ENCODE measurements at places on chromosomes 5 and 9.
A peak's percentile ranks its signal among the peaks of the same experiment; 100 is the strongest.

GRCh38 chr9:133538851-133539833, 4.6 kb downstream of the ADAMTSL2 start:
- DNase-seq = no peak

GRCh38 chr5:148558892-148559291, 95.4 kb downstream of the HTR4 start:
- no peak for DNase-seq

DNA sequence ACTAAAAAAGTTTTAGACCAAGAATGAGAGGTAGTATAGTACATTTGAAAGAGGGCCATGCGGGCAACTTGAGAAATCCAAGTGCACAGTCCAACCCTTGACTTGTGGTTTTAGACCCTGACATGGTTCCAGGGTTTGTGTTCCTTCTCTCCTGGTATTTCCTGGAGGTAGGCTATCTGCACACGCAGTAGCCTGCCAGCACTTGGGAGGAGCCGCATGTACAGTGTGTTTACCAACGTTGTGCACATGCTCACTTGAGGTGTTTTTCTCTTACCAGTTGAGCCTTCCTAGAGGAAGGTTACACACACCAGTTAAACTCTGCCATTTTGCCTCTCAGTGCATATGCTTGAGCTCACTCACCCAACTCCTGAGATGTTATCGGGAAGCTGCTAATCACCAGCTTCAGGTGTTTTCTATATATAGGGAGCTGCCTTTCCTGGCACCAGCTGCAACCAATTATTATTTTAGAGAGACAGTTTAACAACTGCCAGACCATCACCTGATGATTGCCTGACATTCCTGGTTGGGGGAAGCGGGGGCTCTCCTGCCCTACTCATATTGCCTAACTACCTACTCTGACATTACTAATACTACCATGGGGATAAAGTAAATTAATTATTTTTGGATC, 593.4 kb upstream of the TUSC1 start:
- no peak for DNase-seq

- DNase-seq = no peak
These were observed 48.9 kb upstream of the TTC23L start for GRCh38 chr5:34790069-34790468.

GRCh38 chr9:10032166-10032565, 580.6 kb downstream of the PTPRD start:
- DNase-seq = no peak

DNA sequence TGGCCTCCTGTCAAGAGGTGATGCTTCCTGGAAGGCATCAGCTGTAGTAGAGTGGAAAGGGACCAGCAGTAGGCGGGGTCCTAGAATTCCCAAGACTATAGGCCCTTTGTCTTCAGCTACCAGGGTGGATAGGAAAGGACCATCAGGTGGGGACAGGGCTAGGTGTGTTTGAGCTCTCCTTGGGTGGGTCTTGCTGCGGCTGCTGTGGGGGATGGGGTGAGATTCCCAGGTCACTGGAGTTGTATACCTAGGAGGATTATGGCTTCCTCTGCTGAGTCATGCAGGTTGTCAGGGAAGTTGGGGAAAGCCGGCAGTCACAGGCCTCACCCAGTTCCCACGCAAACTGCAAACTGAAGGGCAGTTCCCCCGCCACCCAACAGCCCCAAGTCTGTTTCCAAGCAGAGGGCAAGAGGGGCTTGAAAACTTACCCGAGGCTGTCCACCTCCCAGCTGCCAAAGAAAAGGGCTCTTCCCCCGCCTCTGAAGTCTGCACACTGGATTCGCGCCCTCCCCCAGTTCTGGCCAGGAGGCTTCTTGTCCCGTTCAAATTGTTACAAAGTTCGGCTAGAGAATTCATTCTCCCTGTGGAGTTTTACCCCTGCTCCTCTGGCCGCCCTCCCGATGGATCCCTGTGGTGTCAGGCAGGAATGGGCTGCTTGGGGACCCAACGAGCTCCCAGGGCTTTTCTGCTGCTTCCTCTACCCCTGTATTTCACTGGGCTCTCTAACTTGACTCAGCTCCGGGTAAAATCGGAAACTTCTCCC, 23.0 kb upstream of the ECM2 start:
- DNase-seq = no peak

DNA sequence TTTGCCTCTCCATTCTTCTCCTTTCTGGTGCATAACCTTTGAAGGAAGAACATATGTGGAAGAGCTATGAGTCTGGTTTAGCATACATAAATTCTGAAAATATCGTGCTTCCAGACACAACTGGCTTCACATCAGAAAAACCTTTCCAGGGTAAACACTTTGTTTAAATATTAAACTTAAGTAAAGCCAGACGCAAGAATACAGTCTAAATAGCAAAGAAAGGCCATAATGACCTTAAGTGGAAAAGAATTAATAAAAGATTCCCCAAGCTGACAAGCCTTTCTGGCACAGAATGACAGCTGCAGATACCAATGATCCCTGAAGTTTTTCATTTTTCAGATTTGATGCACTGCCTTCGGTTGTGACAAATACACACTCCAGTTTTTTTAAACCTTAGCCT, 13.5 kb upstream of the TSSK1B start:
- DNase-seq = no peak

GRCh38 chr9:13252852-13253251, 26.6 kb downstream of the MPDZ start:
- DNase-seq = no peak

DNA sequence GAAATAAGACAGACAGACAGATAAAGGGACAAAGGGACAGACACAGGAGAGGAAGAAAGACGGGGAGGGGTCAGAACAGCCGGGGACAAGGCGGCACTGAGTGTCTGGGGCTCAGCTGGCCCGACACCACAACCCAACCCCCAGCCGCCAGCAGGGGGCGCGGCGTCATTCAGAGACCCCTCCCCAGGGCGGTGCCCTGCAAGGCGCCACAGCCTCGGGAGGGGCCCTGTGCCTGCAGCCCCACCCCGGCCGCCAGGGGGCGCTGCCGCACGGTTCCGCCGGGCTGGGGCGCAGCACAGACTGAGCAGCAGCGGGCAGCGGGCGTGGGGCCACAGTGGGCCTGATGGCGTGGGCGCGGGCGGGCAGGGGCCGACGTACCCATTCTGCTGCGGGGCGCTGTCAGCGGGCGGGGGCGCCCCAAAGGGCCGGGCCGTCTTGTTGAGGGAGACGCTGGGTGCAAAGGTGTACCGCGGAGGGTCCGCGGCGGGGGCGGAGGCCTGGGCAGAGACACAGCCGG, 5.9 kb downstream of the PDLIM7 start:
- DNase-seq = no peak

GRCh38 chr9:27634879-27635278, 61.6 kb upstream of the C9orf72 start:
- no peak for DNase-seq

DNA sequence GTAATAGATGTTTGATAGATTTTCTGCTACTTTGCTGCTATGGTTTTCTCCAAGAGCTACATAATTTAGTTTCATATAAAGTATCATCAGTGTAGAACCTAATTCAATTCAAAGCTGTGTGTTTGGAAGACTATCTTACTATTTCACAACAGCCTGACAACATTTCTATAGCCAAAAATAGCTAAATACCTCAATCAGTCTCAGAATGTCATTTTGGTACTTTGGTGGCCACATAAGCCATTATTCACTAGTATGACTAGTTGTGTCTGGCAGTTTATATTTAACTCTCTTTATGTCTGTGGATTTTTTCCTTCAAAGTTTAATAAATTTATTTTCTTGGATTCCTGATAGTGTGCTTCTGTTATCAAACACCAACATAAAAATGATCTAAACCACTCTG, 35.1 kb upstream of the CCDC152 start:
- no peak for DNase-seq

DNA sequence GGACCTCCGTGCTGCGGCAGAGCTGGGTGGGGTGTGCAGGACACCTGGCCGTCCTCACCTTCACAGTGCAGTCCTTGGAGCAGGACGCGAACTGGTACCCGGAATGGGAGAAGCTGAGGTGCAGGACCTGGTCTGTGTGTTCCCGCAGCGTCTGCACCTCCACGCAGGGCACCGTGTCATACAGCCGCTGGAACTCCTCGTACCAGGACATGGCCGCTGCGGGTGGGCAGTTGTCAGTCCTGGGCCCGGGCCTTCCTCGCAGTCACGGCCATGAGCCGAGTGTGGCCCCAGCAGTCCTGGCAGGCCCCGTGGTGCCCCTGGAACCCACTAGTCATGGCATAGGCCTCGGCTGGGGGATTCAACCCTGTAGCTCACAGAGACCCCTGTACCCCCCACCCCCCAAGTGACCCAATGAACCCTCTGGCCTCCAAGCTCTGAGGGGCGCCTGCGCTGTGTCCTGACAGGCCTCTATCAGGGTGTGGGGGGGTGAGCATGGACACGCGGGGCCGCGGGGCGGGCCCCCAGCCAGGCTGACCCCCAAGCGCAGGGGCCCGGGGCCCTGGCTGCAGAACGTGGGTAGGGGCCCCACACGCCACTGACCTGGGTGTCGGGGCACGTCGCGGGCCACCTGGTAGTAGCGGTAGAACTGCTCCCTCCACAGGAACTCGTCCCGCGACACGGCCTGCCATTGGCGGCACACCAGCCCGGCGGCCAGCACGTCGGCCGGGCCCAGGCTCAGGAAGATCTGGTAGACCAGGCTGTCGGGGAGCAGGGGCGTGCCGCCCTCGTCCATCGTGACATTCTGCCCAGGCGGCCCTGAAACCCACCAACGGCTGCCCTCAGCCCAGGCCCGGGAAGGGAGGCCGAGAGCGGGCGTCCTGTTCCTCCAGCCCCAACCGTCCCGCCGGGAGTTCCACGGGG, 987 bp downstream of the FBXW5 start:
- no peak for DNase-seq

DNA sequence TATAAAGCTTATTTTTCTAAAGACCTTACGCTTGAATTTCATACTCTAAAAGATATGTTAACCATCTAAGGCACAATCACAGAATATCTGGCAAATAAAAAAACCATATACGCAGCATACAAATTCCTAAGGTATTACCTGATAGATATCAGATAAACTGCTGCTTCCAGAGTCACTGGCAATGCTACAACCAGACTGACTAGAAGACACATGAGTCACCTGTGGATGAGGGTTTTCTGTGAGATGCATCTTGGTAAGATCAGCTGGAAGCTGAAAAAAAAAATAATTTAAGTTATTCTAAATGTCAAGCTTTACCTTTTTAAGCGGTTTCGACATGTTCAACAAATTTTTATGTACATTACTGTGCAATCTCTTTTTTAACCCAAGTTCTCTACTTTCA, 113.8 kb downstream of the RAPGEF6 start:
- DNase-seq = no peak

- DNase-seq = peak; percentile 45
These were observed 75.5 kb downstream of the SEMA4D start for GRCh38 chr9:89422151-89422975.

DNA sequence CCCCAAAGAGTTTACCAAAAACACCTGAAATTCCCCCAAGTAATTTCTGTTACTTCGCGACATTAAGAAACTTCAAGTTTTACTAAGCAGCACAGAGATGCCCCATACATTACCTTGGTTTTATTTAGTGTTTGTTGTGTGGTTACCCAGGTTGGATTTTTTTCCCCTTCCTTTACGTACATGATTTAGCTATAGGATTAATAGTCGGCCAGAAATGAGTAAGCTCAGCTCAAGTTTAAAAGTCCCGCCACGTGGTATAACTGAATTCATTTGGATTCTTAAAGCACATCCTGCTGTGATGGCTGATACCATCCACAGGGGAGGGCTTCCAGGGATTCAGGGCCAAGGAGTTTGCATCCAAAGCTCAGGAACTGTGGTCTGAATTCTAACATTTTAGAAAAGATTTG, 75.9 kb downstream of the DAP start:
- DNase-seq = no peak

- no peak for DNase-seq
These were observed 297.9 kb upstream of the EDIL3 start for GRCh38 chr5:84682531-84682930.

DNA sequence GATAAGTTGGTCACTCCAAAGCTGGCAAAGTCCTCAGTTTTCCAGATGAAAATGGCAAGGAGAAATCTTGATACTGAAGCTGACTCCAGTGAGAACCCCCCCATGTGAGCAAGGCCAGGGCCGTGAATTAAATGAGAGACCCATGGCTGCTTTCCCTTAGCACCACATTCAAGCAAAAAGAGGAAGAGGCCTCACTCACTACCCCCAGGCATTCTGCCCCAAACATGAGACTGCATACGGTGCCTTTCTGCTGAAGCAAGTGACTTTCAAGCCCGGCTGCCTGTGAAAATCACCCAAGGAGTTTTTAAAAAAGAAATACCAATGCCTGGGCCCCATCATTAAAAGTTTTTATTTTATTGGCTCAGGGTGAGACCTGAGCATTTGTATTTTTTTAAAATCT, 66.9 kb downstream of the TMEM252 start:
- DNase-seq = no peak

- DNase-seq = no peak
These were observed 265.5 kb upstream of the ADAMTSL1 start for GRCh38 chr9:18208166-18209059.

GRCh38 chr9:120882935-120883607, 6.1 kb upstream of the PHF19 start:
- DNase-seq = no peak

GRCh38 chr5:94968507-94969095, 316.3 kb downstream of the MCTP1 start:
- no peak for DNase-seq

GRCh38 chr9:70594386-70594944, 180.0 kb upstream of the KLF9 start:
- no peak for DNase-seq

DNA sequence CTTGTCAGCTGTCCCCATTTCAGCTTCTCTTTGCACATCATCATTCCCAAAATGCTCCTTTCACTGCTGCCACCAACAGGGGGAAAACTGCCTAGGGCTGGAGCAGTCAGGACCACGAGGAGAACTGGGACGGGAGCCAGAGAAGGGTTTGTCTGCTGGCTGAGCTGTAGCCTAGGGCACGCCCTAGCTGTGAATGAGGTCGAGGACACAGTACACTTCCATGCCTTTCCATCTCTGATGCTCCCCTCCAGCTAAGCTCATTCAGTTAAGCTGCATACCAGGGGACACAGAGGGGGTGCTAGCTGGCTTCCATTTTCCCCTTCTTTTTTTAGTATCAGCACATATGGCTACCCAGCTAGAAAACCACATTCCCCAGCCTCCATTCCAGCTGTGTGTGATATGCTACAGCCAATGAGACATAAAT, 64.7 kb downstream of the STK10 start:
- DNase-seq = no peak

DNA sequence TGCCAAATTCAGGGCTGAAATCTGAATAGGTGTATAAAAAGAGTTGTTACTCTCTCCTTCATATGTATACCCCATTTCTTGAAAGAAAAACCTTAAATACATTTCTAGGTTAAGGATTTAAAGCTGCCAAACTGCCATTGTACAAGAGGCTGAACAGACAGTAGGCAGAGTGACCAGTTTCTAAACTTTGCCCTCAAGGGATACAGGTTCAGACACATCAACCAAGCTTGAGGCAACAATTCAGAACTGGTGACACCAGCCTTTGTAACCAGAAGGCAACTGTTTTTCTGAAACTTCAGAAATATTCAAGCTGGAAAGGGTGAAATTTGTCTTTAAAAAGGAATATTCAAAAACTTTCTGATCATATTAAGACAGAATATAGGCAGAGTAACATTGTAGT, 47.5 kb downstream of the FAM114A2 start:
- DNase-seq = no peak

Data from activated CD4-positive, alpha-beta T cell treated with anti-CD3 and anti-CD28 coated beads for 1 hour (primary cell).